ENCODE measurements at places on chromosomes 7 and 10.

- no peak for DNase-seq
Observed at GRCh38 chr10:63664341-63664885, 143.2 kb downstream of the REEP3 start.

DNA sequence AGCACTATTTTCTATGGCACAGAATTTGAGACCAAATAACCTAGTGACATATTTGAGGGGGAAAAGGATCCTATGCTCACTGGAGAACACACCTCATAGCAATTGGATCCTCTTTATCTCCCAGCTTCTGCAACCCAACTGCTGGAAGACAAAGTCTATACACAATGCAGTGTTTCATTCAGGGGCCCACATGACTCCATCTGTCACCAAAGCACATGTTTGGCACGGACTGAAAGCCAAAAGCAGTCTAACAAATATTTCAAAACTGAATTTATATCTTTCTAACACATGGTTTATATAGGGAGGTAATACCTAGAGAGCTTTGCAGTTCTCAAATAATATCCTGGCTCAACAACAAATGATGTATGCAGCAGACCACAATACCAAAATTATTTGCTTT, 39.2 kb downstream of the ADAM12 start:
- DNase-seq: no peak

GRCh38 chr7:105800849-105801534, 75.4 kb downstream of the ATXN7L1 start:
- no peak for DNase-seq

DNA sequence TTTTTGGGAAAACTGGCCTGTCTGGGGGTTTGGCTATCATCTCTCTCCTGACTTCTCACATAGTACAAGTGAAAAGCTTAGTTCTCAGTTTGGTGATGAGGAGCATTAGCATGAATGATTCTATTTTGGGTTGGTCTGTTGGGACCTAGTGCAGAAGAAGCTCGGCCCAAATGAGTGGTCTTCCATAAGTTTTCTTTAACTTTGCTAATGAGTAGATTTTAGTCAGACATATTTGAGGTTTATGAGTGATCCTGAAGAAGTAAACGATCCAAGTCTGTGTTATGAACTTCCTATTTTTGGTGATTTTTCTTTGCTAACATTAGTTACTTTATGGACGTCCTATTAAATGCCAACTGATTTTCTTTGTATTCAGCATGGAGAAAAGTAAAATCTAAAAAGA, 51.7 kb upstream of the CALD1 start:
- no peak for DNase-seq

- no peak for DNase-seq
Observed at GRCh38 chr10:104246976-104247375, 7.7 kb upstream of the GSTO1 start.

- no peak for DNase-seq
Observed at GRCh38 chr7:123846217-123846891, 1.4 kb downstream of the HYAL4 start.

- DNase-seq: no peak
Observed at GRCh38 chr10:132563485-132564248, 26.1 kb downstream of the INPP5A start.

DNA sequence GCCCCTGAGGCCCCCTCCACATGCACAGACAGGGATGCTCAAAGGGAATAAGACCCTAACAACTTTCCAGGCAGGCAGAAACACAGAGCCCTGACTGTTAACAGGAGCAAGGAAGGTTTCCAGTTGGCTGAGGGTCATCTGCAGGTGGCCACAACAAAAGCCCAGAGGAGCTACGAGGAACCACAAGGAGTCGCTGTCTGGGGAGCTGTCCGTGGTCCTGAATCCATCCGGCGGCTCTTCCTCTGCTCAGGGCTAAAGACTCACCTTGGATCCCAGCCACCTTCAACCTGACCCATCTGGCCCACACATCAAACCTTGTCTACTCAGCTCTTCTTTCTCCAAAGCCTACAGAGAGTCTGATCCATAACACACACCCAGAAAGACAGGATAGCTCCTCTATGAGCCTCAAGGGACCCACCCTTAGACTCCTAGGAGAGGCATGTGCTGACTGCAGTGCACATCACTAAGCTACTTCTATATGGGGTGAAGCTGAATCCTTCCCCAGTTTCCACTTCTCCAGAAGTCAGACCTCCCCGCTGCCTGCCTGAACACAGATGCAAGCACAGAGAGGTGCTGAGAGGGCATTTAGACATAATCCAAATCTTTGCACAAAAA, 104.0 kb downstream of the SLIT1 start:
- no peak for DNase-seq

DNA sequence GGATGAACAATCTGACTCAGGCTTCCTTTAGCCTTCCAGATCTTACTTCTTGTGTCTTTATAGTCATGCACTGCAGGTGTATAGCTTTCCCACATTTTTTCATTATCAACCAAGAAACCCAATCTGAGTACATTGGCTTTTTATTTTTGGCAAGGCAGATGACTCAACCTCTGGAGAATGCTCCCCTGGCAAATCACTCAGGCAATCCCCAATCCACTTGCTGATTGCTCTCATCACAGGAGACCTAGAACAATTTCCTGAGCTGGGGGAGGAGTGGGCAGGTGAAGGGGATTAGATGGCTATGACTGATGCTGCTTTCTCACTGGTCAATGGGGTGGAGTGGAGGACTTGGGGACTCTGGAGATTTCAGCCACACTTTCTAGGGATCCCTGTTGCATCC, 134.4 kb downstream of the SLC16A9 start:
- no peak for DNase-seq

DNA sequence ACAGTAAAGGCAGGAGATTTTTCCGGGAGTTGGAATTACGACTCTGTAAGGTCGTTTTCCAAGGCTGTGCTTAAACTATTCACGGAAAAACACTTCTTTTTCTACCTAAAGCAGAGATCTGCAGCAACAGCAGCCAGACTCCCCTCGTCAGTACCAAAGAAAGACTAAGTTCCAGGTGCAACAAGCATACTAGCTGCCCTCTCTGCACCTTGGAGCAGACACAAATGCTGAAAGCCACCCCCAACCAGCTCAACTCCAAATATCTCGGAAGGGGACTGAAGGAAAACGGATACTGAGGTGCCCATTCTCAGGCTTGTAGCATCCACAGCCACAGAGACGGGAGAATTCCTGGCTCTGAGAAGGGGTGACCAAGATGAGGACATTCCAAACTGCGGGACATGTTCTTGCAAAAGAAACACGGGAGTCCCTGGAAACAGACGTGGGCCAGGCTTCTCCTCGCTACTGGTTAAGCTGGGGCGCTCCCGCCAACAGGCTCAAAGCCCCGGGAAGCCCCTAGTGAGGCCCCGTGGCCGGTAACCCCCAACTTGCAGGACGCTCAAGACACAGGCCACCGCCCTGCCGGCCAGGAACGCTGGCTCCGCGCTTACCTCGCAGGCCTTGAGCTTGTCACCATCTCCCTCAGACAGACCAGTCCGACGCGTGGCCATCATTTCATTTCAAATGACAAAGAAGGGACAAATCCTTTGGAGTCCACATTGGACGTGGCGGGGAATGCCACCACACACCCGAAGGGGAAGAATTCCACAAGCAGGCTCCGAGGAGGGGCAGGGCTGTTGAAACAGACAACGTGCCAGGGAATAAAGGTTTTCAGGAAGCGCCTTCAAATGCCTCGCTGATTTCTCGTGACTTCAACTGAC, 2.2 kb downstream of the ARHGAP21 start:
- peak; percentile 68 for DNase-seq

- no peak for DNase-seq
Observed at GRCh38 chr10:79405995-79406515, 39.4 kb downstream of the ZCCHC24 start.

- DNase-seq: no peak
Observed at GRCh38 chr7:90621125-90621746, 25.1 kb downstream of the CDK14 start.

- DNase-seq: no peak
Observed at GRCh38 chr7:64888561-64888900, 14.5 kb upstream of the ZNF273 start.

- no peak for DNase-seq
Observed at GRCh38 chr10:103373544-103373943, 5.8 kb downstream of the TAF5 start.

GRCh38 chr10:69574571-69574978, 1.4 kb upstream of the NEUROG3 start:
- DNase-seq: no peak

DNA sequence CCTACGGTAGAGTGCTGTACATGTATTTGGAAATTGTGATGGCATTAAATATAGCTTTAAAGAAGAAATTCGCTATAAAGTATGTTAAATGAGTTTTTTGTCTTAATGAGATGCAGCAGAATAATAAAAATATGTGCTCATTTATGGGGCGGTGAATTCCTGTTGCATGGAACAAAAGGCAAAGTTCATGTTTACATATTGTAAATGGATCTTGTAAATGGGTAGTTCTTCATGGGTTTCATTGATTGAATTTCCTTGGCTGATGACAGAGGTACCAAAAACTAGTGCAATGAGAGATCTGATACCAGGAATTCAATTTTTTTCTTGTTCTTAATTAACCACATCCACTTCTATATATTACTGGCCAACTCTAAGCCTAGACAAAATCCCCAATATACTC, 284.2 kb downstream of the SUGCT start:
- DNase-seq: no peak

DNA sequence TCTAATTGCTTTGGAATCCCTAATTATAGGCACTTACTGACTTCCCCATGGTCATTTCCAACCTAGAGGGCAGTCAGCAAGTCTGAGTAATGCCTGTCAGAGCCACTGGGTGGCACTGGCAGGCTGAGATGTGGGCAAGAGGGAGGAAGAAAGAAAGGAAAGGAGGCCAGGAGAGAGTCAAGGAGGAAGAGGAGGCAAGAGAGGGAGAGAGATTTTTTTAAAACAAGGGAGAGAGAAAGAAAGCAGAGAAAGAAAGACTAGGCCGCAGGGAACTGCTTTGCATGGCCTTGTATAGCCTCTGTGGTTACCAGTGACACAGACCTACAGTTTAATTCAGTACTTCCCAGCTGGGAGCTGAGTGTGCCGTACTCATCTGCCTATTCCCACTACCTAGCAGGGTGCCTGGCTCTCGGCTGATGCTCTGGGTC, 210.4 kb upstream of the ADO start:
- peak; percentile 4 for DNase-seq

- DNase-seq: no peak
Observed at GRCh38 chr7:53351681-53352080, 316.2 kb downstream of the POM121L12 start.

- DNase-seq: no peak
Observed at GRCh38 chr10:122421742-122422141, 32.7 kb upstream of the ARMS2 start.

GRCh38 chr10:75375838-75376237, 25.7 kb downstream of the ZNF503 start:
- DNase-seq: no peak

GRCh38 chr10:126663880-126664279, 6.6 kb downstream of the C10orf90 start:
- DNase-seq: no peak

DNA sequence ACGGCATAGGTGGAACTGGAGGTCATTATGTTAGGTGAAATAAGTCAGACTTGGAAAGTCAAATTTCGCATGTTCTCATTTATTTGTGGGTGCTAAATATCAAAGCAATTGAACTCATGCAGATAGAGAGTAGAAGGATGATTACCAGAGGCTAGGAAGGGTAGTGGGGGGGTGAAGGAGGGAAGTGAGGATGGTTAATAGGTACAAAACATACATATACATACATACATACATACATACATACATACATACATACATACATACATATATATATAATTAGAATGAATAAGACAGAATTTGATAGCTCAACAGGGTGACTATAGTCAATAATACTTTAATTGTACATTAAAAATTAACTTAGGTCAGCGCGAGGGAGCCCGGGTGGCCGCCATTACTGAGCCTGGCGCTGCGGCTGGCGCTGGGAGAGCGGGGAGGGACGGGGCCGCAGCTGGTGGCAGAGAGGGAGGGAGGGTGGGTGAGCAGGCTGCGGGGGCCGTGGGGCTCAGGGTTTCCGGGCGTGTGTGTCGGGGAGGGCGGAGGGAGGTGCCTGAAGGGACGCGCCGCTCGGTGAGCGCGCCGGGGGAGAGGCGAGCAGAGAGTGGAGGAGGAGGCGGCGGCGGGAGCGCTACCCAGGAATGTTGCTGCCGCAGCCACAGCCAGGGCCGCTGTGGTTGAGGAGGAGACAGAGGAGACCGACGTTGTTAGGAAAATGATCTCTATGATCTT, 85.8 kb upstream of the EGFR start:
- DNase-seq: peak; percentile 48

DNA sequence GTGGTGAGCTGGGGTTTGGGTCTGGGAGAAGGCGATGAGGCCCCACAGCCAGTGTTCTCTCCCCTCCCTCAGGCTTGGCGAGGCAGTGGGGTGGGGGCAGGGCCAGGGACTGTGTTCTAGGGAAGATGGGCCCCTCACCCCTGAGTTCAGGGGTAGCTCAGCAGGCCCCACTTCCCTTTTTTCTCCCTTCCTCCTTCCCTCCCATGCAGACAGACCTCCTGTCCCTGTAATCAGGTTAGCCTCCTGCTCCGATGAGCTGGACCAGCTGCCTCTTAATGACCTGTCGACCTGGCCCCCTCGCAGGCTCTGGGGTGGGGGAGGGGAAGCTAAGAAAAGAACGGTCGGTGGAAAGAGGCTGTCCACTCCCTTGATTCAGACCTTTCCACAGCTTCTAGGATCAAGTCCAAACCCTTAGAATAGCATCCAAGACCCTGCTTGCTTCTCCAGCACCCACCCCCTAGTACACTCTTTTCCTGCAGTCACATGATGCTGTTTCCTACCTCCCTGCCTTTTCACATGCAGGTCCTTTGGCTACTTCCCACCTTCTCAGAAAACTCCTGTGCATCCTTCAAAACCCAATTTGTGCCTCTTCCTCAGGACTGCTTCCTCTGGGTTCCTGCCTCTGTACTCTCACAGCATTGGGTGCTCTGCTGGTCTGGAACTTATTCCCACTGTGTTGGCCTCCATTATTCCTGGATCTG, 64.1 kb downstream of the ZMIZ1 start:
- no peak for DNase-seq

GRCh38 chr10:43073191-43073590, 3.7 kb upstream of the RET start:
- no peak for DNase-seq

DNA sequence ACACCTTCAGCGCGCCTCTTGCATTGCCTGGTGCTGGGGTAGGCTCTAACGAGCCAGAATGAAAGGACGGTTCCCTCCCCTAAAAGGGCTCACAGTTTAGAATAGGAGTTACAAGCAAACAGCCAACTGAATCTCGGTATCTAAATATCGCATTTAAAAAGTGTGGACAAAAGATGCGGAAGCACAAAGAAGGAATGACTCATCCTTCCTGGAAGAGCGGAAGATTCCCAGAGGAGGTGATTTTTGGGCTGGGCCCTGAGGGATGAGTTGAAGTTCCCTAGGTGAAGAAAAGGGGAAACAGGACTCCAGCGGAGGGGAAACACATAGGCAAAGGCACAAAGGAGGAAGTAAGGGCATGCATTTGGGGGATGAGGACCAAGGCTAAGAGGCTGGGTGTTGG, 29.9 kb downstream of the SRRM3 start:
- DNase-seq: no peak

- no peak for DNase-seq
Observed at GRCh38 chr10:103463499-103463898, 4.8 kb upstream of the CALHM1 start.

GRCh38 chr7:13602036-13602435, 387.4 kb downstream of the ETV1 start:
- DNase-seq: no peak

- DNase-seq: no peak
Observed at GRCh38 chr7:42939457-42940240, 7.5 kb downstream of the MRPL32 start.

Measured in C1 segment of cervical spinal cord (tissue), 14 donors.